Activated T-helper 1 cell treated with anti-CD3 and anti-CD28 coated beads, Interleukin-2, amount 50 U/mL, for 16 hours (primary cell): ENCODE measurements at places on chromosomes 7 and 10.

- no peak for DNase-seq
Observed at GRCh38 chr10:109961174-109962001, 38.1 kb upstream of the XPNPEP1 start.

- no peak for DNase-seq
Observed at GRCh38 chr7:14739168-14739840, 163.2 kb downstream of the DGKB start.

DNA sequence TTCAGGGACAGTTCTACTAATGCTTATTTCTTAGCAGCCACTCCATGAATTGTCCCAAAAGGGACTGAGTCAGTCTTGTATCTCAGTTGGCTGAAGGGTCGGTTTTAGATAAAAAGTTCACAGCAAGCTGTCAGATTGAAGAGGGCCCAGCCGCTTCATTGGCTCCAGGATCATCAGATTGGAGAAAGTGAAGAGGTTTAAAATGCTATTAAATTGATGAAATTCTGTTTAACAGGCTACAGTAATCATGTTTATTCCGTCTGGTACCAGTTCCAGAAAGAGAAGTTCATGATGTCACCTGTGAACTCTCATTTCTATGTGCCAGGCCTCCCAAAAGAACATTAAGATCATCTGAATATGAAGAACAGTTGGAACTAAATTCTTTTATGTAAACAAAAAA is 294.4 kb upstream of the BMPER start:
- no peak for DNase-seq

DNA sequence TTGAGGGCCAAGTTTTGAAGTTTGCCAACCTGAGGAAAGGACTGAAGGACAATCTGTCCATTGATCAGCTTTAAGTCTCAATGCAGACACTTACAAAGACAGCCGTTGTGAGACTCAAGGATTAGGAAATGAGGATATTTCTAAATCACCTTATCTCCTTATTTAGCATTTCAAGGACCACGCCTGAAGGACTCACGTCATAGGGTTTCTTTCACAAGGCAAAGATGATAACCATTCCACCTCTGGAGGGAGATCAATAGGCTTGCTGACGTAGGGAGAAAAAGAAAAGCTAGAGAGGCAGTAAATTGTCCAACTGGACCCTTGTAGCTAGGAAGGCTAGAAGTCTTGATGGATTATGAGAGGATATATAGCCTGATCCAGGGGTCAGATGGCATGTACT is 3.3 kb upstream of the ASB4 start:
- DNase-seq = no peak

DNA sequence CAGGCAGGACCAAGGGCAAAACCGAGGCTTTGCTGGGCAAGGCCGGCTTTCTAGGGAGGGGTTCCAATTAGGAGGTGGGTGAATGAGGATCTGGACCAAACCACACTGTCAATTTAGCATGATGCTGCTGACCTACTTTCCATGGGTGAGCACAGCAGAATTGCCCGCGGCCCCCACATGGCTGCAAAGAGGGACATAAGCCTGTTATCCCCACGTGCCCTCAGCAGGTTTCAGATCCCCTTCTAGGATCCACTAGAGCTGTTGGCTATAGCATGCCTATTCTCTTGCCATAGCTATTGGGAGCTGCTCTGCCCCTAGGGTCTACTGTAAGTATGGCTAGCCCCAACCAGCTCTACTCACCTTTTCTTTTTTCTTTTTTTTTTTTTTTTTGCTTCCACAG is 102.8 kb downstream of the COL13A1 start:
- no peak for DNase-seq

- DNase-seq = no peak
Observed at GRCh38 chr7:155282671-155283070, 15.0 kb upstream of the INSIG1 start.

GRCh38 chr10:78953113-78953798 is 115.5 kb upstream of the ZMIZ1 start:
- DNase-seq = no peak

GRCh38 chr7:50821457-50822008 is 38.8 kb upstream of the GRB10 start:
- DNase-seq = no peak

DNA sequence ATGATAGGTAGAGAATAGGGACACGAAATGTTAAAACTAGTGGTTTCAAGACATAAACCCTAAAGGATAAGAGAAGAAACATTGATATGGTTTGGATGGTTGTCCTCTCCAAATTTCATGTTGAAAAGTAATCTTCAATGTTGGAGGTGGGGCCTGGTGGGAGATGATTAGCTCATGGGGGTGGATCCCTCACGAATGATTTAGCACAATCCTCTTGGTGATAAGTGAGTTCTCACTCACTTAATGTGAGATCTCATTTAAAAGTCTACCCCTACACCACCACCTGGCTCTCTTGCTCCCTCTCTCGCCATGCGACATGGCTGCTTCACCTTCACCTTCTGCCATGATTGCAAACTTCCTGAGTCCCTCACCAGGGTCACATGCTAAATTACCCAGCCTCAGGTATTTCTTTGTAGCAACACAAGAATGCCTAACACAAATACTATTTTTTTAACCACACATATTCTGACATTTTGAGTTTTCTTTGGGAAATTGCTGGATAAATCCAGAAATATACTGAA is 242.4 kb upstream of the PHF14 start:
- DNase-seq = no peak

DNA sequence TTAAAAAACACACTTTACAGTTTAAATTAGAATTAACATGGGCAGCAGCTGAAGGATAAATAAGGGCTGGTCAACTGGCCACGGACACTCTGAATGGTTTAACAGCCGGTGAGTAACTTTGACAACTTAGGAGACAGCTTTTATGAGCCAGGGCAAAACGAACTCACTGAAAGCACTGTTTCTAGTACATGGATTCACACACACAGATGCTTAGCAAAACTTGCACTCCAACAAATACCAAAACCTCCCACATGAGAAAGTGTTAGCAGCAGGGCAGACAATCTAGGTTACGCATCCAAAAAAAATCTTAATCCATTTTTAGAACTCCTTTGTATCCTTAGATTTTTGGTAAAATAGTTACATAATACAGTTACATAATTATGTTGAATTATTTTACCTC is 486.4 kb downstream of the PHTF2 start:
- no peak for DNase-seq

DNA sequence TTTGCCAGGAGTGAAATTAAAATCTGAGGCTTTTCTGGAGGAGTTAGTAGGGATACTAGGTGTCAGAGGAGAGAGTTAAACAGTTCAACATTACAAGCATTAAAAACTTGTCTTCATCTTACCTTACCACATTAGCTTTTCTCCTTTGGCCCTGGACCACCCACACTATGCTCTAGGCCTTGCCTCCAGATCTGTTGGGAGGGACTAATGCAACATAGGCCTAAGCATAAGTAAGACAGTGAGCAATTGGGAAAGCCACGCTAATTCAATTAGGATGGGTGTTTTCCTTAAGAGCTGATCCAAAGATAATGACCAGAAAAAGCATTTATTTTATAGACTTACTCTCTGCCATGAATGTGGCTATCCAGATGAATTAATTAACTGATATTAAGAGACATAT is 158.9 kb downstream of the ELMO1 start:
- DNase-seq = no peak

DNA sequence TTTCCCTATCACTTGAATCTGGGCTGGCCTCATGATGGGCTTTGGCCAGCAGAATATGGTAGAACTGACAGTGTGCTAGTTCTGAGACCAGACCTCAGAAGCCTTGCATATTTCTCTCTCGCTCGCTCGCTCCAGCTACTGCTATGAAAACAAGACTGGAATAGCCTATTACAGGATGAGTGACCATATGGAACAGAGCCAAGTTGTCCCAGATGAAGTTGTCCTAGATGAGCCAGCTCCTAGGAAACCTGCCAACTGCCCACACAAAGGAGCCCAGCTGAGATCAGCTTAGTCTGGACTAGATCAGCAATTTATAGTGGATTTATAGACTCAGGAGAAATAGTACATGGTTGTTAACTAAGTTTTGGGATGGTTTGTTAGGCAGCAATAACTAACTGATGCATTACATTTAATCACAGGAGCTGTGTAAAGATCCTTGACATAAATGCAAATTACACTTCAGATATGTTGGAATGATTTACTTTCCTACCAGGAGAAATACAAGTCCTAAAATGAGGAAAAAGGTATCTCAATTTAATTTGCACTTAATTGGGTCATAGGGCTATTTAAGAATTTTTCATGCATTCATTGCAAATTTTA is 6.8 kb upstream of the HECW1 start:
- DNase-seq = no peak

- DNase-seq = no peak
Observed at GRCh38 chr7:2720024-2720423, 32.0 kb downstream of the AMZ1 start.

- DNase-seq = no peak
Observed at GRCh38 chr10:81871558-81871957, 3.4 kb upstream of the NRG3 start.

DNA sequence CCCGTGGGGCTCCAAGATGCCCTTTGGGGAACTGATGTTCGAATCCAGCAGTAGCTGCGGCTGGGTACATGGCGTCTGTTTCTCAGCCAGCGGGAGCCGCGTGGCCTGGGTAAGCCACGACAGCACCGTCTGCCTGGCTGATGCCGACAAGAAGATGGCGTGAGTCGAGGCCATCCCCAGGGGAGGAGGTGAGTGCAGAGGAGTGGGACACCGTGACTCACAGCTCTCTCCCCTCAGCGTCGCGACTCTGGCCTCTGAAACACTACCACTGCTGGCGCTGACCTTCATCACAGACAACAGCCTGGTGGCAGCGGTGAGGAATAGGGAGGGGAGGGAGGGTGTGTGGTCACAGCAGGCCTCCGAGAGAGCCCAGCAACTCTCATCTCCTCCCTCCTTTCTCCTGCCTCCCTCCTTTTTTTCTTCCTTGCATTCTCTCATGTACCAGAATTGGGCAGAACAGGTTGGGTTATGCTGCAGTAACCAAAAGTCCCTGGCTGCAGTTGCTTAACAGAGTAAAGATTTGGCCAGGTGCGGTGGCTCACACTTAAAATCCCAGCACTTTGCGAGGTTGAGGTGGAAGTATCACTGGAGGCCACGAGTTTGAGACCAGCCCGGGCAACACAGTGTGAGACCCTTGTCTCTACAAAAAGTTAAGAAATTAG is 16.5 kb downstream of the ARPC1B start:
- DNase-seq = no peak
